Kidney epithelial cell (primary cell): ENCODE measurements at places on chromosomes 16 and 17.

- no peak for DNase-seq
Measured at GRCh38 chr16:49281843-49282642, 405 bp upstream of the CBLN1 start.

- no peak for DNase-seq
Measured at GRCh38 chr16:89843409-89844350, 15.4 kb downstream of the SPIRE2 start.

GRCh38 chr16:85529489-85530369 is 83.4 kb upstream of the GSE1 start:
- no peak for DNase-seq

DNA sequence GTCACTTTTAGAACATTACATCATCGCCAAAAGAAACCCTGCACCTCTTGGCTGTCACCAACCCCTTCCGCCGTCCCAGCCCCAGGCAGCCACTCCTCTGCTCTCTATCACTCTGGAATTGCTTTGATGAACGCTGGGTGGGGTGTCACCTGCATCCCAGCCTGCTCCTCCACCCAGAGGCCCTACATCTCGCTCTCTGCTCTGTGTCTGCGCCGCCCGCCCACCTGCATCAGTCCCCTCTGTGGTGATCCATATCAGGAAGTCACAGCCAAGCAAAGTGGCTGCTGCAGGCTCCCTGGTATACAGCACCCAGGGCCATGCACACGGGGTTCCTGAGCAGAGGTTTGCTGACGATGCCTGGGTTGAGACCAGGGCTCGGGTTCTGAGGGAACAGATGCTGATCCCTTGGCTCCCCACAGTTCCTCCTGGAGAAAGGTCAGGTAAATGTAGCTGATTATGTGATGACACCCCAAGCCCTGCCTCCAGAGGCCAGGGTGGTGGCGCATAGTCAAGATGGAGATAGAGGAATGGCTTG is 30.8 kb downstream of the MPRIP start:
- DNase-seq = no peak

- DNase-seq = no peak
Measured at GRCh38 chr17:56290101-56290801, 137.0 kb downstream of the ANKFN1 start.

DNA sequence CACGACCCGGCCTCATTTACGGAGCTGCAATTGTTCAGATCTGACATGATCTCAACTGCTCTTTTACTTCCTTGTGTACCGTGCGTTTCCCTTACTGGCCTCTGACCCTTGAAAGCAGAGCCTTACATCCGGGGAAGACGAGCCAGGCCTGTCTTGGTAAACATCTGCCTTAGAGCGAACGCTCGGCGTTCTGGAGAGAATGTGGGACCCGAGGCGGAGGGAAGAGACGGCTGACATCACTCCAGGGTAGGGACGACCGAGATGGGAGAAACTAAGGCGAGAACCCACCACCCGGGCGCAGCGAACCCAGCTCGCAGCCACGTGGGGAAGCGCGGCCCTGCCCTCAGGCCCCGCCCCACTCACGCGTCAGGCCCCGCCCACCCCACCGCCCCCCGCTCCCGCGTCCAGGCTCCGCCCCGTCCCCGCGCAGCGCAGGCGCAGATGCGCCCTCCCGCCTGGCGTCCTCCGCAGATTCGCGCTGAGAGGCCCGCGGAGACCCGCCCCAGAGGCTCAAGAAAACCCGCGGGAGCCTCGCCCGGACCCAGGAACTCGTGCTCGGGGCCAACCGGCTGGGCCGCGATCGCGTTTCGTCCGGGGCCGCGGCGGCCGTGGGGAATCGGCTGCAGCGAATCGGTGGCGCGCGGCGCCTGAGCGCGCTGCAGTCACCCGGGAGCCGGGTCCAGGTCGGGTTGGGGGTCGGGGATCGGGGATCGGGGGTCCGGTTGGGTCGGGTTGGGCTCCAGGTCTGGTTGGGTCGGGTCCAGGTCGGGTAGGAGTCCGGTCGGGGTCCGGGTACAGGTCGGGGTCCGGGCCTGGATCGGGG is at the start of gene TELO2:
Gene TELO2 (plus strand): TSS at position 438 of the 823 bp plus-strand sequence. CDS start 922 bp downstream, outside the sequence.
- no peak for DNase-seq

DNA sequence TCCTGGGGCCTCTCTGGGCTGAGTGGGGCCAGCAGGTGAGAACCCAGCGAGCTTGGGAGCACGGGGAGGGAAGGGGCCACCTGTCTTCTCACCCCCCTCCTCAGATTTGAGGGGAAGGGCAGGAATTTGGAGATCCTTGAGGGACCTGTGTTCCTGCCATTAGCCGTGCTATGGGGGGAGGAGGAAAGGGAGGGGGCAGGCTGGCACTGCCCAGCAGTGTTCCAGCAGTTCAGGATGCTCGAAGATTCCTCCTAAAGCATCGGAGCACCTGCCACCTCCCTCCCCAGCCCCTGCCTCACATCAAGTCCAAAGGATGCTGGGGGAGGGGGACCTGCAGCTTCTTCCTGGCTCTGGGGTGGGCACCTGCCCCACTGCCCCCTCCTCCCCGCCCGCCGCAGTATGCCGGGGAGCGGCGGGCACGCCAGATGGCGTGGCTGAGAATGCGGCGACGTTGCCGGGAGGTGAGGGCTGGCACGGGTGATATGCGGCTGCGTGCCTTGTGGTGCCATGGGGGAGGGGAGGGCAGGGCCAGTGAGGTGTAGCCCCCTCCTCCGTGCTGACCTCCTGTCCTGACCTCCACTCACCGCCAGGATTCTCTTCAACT is 4.7 kb upstream of the NEUROD2 start:
- DNase-seq = no peak

GRCh38 chr16:54171626-54172537 is 114.7 kb downstream of the IRX3 start:
- DNase-seq = peak; percentile 73

DNA sequence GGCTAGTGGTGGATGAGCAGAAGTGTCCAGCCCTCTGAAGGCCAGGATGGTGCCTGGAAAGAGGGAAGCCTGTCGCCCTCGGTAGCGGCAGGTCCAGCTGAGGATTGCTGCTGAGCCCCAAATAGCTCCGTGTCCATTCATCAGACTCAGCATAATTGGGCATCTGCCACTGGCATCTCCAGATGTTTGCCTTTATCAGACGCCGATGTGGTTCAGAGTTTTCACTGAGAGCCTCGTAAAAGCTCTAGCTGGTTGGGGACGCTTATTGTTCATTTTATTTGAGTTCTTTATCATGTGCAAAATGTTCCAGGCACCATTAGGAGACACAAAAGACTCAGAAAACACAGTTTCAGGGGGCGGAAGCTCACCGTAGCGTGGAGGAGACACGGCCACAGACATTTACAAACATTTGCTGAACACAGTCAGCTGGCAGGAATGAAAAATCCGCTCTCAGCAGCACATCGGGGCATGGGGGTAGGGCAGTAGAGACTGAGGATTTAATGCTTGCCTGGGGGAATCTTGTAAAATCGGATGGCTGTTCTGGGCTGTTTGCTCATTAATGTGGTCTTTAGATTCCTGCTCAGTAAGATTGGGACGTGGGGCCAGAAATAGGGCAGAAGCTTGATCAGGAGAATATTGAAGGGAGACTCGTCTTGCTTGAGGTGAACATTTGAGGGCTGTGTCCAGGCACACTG is 41.7 kb downstream of the SMPD3 start:
- peak; percentile 29 for DNase-seq

GRCh38 chr16:35749253-35750141 is 2290.1 kb downstream of the TP53TG3F start:
- no peak for DNase-seq

GRCh38 chr17:44084921-44085320 is 14.4 kb downstream of the G6PC3 start:
- DNase-seq = no peak

- DNase-seq = no peak
Measured at GRCh38 chr17:80195671-80196529, 24.2 kb downstream of the SGSH start.

DNA sequence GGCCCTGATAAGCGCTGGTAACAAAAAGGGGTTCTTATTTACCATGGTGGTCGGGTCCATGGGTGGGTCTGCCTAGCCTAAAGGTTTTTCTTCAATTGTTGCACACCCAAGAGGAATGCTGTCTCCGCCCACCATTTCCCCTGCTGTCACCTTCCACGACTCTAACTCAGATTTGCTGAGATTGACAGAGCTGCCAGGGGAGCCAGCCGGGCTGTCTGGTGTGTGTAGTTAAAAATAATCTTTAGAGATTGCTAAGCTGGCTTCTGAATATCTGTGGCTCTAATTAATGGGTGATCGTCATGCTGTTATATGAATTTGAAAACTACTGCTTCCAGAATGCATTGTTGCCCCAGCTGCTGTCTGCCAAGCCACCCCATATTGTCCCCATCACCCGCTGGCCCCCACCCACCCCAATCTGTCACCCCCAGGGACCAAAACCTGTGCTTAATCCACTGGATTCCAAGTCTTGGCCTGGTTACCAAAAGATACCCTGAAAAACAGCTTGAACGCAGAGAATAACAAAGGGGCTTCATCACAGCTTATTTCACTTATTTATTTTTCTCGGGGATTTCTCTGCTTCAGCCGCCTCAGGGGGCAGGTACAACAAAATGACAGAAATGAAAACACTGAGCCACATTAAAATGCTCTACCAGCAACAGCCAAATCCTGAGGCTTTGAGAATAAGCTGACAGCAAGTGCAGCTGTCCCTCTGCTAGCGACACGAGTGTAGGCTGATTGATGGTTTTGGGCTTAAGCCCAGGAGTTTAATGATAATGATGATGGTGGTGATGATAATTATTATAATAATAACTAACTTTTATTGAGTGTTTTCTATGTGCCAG is 46.1 kb upstream of the NLK start:
- no peak for DNase-seq

- no peak for DNase-seq
Measured at GRCh38 chr17:76775021-76775600, 37.2 kb downstream of the MFSD11 start.

- no peak for DNase-seq
Measured at GRCh38 chr16:1861730-1862129, 10.2 kb downstream of the MEIOB start.

GRCh38 chr16:86383488-86384262 is 126.7 kb upstream of the FOXF1 start:
- no peak for DNase-seq

- DNase-seq = no peak
Measured at GRCh38 chr17:71869293-71869692, 251.5 kb upstream of the SOX9 start.

GRCh38 chr17:68513932-68514331 is 1.7 kb downstream of the PRKAR1A start:
- DNase-seq = no peak

- DNase-seq = no peak
Measured at GRCh38 chr16:15854906-15855703, 1.7 kb downstream of the MYH11 start.

DNA sequence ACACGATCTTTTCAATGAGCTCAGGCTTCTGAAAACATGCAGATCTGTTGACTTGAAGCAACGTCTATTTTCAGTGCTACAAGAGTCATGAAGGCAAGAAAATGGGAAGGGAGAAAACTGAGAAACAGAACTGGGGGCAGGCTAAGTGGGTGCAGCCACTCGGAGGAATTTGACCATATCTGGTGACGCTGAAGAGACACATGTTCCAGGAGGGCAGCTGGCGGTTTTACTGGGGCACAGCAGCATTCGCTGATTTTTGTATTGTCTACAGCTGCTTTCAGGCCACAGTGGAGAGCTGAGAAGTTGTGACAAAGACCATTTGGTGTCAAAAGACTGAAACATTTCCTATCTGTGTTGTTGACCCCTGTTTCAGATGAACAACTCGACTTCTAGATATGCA is 103.0 kb upstream of the ELAC2 start:
- no peak for DNase-seq

- no peak for DNase-seq
Measured at GRCh38 chr17:19904924-19905323, 37.2 kb upstream of the ULK2 start.

DNA sequence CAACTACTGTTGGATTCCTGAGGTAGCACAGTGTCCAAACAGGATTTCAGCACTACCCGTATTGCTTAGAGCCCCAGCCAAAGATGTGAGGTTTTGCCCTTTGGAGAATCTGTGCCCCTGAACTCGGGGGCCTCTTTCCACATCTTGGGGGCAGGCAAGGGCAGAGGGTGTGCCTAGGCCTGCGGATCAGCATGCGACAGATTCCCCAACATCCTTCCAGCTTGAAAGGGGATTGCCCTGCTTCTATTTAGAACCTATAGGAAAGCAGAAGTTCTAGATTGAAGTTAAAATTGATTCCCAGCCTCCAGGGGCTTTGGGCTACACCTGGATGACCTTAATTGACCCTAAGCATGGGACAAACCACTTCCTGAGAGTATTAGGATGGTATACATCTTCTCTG is 19.6 kb downstream of the NOD2 start:
- DNase-seq = no peak

DNA sequence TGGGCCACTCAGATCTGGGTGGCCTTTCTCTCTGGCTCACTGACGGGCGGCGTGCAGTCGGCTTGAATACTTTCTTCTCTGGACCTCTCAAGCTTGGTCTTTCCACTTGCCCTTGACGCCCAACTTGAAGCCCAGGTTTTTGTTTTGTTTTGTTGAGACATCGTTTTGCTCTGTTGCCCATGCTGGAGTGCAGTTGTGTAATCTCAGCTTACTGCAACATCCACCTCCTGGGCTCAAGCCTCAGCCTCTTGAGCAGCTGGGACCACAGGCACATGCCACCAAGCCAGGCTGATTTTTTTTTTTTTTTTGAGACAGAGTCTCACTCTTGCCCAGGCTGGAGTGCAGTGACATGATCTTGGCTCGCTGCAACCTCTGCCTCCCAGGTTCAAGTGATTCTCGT is 22.7 kb upstream of the KIF19 start:
- no peak for DNase-seq

DNA sequence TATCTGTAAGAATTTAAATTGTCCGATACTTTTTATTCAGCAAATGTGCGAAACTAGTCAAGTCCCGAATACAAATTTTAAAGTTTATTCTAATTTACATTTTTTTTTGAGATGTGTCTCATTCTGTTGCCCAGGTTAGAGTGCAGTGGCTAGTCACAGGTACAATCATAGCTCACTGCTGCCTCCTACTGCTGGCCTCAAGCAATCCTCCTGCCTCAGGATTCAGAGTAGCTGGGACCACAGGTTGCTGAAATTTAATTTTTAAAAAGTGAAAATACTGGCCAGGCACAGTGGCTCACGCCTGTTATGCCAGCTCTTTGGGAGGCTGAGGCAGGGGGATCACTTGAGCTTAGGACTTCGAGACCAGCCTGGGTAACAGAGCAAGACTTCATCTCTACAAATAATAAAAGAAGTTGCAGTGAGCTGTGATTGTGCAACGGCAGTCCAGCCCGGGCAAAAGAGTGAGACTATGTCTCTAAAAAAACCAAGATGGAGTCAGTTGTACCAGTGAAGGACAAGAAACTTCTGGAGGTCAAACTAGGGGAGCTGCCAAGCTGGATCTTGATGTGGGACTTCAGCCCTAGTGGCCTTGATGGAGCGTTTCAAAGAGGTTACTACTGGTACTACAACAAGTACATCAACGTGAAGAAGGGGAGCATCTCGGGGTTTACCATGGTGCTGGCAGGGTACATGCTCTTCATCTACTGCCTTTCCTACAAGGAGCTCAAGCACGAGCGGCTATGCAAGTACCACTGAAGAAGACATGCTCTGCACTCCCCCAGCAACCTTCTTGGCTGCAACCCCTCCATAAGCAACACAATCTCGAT is 5.6 kb downstream of the POLG2 start:
- DNase-seq = no peak
